SK-N-SH (cell line): ENCODE measurements at places on chromosomes 2 and 18. TPM values are rescaled to one million over a fixed set of nuclear protein-coding genes. Genes with fewer than 3 reads are reported as not detected.

DNA sequence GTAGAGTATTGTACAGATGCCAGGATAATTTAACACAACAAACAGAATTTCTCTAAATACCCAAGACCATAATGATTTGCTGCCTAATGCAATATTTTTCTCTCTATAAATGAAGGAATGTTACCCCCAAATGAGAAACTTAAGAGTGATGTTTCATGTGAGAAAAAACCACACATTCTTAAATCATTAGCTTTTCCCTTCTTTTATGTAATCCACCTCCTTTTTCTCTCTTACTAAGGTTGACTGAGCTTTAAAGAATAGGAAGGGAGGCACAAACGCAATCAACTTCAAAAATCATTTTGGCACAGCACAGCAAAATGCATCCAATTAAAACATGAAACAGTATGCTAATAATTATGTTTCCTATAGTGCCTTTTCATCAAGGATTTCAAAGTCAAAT, 698.1 kb upstream of the CDH2 start:
- DNase-seq: no peak

DNA sequence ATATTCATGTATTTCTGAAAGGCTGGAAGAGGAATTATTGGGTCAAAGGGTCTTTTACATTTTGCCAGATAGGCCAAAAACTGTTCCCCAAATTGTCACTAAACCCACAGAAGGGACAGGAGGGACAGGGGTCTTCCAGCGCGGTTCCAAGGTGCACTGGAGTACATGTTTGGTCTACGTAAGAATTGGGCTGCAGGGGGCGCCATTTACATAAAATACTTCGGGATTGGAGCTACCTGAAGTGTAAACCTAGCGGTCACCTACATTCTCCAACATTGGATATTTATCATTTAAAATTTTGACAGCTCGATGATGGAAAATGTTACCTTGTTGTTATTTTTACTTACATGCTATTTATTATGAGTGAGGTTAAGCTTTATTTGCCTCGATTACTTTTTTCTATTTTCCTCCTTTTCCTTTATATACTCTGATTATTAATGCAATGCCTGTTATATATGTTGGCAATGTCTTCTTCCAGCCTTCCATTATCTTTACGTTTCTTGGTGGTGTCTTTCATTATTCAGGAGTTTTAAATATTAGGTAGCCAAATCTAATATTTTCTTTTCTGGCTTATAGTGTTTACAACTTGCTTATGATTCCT, 43.0 kb upstream of the RAB6C start:
- DNase-seq: peak; percentile 53

DNA sequence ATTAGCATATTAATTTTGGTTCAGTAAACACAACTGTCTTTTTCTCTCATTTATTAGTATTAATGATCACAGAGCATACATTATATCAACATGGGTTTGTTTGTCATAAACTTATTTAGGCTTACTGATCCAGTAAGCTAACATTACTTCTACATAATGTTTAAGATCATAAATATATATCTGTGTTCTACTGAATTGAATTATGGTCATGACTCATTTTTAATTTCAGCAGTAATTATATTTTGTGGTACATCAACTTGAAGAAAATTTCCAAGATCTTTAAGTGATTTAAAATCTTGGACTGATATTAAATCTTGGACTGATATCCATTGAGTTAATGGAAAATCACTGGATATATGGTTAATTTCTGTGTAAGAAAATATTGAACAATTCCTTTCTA, 111.7 kb downstream of the CALCRL start:
- DNase-seq: no peak

GRCh38 chr18:5895299-5895875, at the start of gene TMEM200C:
TMEM200C (minus strand) TSS chr18:5895522; CDS start chr18:5892063, 3,459 bp downstream.
- DNase-seq: peak; percentile 86

DNA sequence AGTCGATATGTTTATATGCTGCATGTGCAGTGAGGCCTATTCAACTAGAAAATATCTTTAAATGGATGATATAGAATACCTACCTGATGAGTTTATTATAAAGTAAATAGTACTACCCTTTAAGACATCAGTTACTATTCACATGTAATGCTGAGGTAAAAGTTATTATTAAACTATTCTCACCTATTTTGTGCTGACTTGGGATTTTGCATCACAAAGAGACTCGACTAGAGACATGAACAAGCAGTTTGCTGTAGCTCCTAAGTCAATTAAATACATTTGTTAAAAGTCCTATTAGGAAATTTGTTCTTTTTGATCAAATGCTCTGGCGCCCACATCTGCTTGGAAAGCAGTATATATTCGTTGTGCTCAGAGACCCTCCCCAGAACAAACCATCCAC, 164.1 kb downstream of the CCDC85A start:
- DNase-seq: no peak

PFN4 gene
- 0.54 and 0.61 TPM in 2 replicates for polyA plus RNA-seq

EFR3B gene
- polyA plus RNA-seq: 1.5 and 1.9 TPM in 2 replicates

B4GALT6 gene
- 2.8 and 3.1 TPM in 2 replicates for polyA plus RNA-seq

TBR1 gene
- under 0.01 TPM in 1 of 2 replicates, not detected in the other for polyA plus RNA-seq

SERPINB7 gene
- polyA plus RNA-seq: 99.5 and 170 TPM in 2 replicates

MROH2A gene
- polyA plus RNA-seq: 0.02 TPM in 1 of 2 replicates, not detected in the other
